Spleen (tissue), 13 donors: ENCODE measurements at places on chromosomes 13 and 19. TPM values are rescaled to one million over a fixed set of nuclear protein-coding genes. Genes with fewer than 3 reads are reported as not detected.

GRCh38 chr19:47663911-47664771 is 49.1 kb upstream of the EHD2 start:
- no peaks in the 10 kb centered on the region for H3K27me3 ChIP-seq
- peak overlapping the region; percentile 80 for H3K27ac ChIP-seq

DNA sequence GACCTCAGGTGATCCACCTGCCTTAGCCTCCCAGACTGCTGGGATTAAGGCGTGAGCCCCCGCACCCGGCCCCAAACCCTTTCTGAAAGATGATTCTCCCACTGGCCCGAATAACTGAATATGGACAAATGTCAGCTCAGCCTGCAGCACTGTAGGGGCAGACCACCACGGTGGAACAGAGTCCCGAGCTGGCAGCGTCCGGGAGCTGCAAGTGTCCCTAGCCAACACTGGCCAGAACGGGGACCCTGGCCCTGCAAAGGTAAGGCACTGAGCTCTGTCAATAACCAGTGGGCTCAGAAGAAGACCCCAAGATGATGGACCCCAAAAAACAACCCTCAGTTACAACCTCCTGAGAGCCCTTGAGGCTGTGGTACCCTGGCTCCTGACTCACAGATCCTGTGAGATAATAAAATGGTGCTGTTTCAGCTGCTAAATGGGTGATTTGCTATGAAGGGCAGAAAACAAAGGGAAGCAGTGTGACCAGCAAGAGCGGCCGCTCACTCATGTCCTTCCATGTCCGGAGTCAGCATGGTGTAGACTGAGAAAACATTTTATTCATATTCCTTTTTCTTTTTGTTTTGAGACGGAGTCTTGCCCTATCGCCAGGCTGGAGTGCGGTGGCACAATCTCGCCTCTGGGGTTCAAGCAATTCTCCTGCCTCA is 1.6 kb downstream of the LSM7 start:
- H3K4me3 ChIP-seq: peak overlapping the region; percentile 97
- no peak overlapping the region for H3K27ac ChIP-seq
- H3K27me3 ChIP-seq: no peaks in the 10 kb centered on the region

GRCh38 chr19:5932146-5932545 is 18.1 kb downstream of the CAPS start:
- H3K27ac ChIP-seq: no peak overlapping the region
- H3K36me3 ChIP-seq: peaks cover 66% of the 10 kb centered on the region
- H3K4me3 ChIP-seq: no peak overlapping the region
- H3K4me1 ChIP-seq: peaks cover 12% of the 10 kb centered on the region
- H3K27me3 ChIP-seq: no peaks in the 10 kb centered on the region

DNA sequence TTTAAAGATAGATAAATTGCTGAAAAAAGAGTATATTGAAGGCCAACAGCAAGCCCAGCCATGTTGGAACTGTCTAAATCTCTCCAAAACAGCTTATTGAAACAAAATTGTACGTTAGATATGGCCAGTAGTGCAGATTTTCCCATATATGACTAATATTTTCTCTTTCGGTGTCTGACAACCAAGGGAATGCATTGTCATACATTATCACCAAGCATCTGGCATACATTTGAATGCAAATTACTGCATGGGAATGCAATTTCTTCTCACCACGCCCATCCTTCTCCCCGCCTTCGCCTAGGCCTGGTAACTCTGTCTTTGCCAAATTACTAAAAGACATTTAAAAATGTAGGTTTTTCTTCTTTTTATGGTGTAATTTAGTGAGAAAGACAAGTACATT is 32.5 kb upstream of the IRS2 start:
- H3K36me3 ChIP-seq: no peaks in the 10 kb centered on the region
- H3K4me1 ChIP-seq: no peaks in the 10 kb centered on the region
- no peak overlapping the region for H3K27ac ChIP-seq
- H3K4me3 ChIP-seq: no peak overlapping the region
- DNase-seq: no peak

DNA sequence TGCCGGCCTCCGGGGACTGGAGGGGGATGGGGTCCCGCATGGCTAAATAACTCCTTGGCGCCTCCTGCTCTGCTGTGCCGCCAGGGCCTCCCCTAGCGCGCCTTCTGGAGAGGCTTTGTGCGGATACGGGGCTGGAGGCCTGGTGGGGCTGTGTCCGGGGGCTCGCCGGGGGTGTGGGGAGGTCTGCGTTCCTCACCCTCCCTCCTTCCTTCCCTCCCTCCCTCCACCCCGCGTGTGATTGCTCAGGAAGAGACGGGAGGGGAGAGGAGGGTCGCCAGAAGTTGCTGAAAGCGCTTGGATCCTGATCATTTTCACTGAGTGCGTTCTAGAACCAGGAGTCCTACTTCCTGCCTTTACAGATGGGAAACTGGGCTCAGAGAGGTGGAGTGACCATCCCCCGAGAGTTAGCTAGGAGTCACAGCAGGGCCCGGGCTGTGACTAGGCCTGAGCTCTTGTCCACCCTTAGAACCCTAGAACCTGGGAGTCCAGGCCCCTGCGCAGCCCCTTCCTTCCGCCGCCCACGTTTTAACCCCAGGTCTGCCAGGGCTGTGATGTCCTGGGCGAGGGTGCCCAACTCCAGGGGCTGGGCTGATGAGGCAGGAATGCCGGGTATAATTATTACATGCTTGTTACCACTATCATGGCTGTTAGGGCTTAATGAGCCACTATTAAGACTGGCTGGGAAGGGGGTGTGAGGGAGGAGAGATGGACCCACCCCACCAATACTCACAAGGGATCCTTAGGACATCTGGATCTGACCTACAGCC is 782 bp upstream of the JUND start:
- peak overlapping the region; percentile 100 for H3K27ac ChIP-seq
- peaks cover 57% of the 10 kb centered on the region for H3K4me1 ChIP-seq
- peaks cover 13% of the 10 kb centered on the region for H3K36me3 ChIP-seq
- DNase-seq: peak; percentile 88

Gene FCAR
- total RNA-seq: 86.3 TPM

Gene PCSK4
- total RNA-seq: 1.8 TPM
